Retinal pigment epithelial cell (primary cell): ENCODE measurements at places on chromosomes 4 and X.
A peak's percentile ranks its signal among the peaks of the same experiment; 100 is the strongest.

GRCh38 chr4:80412322-80412721 lies 76.8 kb downstream of the CFAP299 start:
- peak; percentile 46 for DNase-seq

DNA sequence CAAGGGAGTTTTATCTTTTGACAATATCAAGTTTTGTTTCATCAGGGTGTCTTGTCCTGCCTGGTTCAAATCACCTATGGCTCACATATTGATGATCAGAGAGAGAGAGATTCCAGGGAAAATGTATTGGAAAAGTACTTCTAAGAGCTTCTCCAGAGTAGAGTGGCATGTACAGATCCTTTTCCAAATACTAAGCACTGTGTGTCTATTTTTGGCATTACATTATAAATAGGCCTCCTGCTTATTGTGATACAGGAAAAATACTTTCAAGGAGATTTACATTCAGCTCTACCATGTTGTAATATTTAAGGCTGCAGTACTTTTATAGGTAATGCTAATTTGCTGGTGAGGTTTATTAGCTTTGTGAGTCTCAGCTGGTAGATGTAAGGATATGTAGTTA lies 100.8 kb downstream of the DCK start:
- no peak for DNase-seq

GRCh38 chr4:121824171-121824527 lies 466 bp upstream of the CCNA2 start:
- DNase-seq = no peak

DNA sequence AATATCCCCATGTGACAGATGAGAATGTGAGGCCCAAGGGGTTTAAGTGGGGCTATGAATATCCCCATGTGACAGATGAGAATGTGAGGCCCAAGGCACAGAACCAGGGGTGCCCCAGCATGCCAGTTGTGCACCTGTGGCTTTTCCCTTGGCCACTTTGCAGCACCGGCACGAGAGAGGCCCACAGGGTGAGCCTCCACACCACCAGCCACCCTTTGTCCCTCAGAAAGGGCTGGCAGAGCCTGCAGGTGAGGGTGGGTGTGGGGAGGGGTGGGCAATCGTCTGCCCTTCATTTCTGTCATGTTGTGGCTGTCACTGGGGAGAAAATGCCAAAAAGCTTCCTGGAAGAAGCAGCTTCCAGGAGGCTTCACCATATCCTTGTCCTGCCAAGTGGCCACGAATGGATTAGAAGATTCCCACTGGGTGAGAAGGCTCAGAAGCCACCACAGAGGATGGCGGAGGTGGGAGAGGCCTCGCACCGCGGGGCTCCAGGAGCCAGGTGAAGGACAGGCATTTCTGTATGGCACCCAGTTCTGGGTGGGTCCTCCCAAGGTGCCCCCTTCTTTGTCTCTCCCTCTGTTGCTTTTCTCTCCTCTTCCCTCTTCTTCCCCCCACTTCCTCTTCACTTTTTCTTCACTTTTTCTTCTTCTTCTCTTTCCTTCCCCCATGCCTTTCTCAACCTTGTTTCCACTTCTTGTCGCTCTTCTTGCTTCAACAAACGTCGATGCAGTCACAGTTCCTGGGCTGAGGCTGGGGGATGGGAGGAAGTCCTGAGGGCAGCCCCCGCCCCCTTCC lies 469 bp upstream of the GPR78 start:
- DNase-seq = no peak

DNA sequence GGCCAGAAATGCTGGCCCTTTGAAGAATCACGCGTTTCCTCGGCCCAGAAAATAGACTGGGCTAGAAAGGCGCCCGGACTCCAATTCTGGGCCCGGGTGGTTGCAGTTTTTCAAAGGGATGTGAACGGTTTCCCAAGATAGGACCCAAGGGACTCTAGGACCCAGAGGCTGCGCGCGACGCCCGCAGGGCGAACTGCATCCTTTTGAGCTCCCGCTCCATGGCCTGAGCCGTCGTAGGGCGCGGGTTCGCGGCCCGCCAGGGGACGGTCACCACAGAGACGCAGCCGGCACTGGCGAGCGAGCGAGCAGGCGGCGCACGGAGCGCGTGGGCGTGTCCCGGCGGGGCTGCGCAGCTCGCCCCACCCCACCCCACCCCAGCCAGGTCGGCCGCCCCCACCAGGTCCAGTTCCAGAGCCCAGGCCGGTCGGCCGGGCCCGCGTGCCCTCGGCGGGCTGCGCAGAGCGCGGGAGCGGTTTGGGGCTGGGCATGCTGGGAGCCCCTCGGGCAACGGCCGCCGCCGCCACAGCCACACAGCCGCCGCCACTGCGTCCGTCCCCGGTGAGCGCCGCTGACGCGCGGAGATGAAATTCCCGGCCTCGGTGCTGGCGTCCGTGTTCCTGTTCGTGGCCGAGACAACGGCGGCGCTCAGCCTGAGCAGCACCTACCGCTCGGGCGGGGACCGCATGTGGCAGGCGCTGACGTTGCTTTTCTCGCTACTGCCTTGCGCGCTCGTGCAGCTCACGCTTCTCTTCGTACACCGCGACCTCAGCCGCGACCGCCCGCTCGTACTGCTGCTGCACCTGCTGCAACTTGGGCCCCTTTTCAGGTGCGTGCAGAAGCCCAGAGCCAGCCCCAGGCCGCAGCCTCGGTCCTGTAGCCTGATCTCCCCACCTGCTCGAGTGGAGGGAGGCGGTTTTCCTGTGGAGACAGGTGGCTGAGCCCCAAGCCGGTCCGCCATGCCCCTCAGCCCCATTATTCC lies at the start of gene XK:
TSS of gene XK (plus strand) at position 411 of the 979 bp plus-strand sequence. CDS start at position 582, 171 bp downstream.
- no peak for DNase-seq

GRCh38 chr4:174946246-174946645 lies 28.1 kb downstream of the ADAM29 start:
- no peak for DNase-seq

DNA sequence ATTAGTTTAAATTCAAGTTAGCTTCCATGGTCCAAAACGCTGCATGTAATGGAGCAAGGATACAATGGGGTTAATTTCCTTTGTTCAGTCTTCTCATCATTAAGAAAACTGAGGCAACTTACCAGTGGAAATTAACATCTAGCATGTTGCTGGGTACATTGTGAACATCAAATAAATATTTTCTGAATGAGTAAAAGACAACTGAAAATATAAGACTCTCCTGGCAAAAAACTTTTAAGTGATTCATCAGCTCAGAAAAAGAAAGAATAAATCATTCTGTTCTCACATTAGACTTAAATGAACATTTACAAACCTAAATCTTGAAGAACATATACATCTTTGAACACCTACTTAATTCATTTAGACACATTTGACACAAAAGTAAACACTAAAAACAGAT lies 138.4 kb upstream of the ETNPPL start:
- no peak for DNase-seq
